CD4-positive, alpha-beta T cell treated with Interleukin-21 for 1 hour (primary cell): ENCODE measurements at places on chromosomes 6 and 20.

DNA sequence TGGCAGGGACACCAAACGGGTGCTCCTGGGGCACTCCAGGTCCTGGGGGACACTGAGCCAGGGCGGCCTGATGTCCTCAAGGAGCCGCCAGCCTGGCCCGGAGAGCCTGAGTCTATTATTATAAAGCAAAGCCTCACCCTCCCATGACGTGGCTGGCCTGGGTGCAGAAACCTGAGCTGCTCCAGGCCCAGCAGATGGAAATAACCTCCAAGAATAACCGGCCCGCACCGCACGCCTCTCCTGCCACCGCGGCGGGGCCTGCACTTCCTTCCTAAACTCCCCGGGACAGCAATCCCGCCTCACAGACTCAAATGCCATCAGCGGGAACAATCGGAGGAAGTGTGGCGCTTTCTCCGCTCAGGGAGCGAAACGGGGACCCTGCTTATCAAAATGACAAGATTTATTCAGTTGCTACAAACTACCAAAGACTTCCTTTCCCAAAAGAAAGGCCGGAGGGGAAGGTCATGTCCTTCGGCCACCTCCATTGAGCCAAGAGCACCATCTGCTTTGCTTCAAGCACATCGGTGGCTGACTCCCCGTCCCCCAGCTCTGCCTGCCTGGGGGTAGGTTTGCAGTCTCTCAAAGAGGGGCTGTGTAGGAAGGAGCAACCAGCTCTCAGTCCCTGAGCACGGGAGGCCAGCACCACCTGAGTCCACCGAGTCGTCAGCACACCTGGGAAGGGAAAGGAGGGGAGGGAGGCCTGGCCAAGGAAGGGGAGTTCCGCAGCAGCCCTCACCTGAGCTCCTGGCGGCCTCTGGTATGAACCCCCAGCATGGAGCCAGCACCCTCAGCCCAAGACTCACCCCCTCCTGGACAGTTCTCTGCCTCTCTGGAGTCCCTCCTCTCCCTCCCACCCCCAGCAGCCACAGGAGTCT, 78.6 kb upstream of the QKI start:
- DNase-seq, result no peak

GRCh38 chr6:104702126-104702841, 157.4 kb downstream of the HACE1 start:
- DNase-seq, result no peak

DNA sequence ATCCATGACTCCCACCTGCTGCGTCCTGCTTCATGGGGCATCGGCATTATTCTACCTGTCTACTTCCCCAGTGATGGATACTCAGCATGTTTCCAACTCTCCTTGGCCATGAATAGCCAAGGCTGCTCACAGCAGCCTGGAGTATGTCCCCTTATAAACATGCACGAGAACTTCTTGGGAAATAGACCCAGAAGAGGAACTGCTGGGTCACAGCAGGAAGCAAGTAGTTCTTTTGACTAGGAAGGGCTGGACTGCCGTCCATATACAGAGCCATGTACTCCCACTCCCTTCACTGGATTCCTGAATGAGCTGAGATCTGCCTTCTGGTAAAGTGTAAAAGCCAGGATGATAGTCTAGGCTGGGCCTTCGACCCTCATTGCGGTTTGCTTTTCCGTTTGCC, 106.3 kb upstream of the KCNK16 start:
- no peak for DNase-seq

DNA sequence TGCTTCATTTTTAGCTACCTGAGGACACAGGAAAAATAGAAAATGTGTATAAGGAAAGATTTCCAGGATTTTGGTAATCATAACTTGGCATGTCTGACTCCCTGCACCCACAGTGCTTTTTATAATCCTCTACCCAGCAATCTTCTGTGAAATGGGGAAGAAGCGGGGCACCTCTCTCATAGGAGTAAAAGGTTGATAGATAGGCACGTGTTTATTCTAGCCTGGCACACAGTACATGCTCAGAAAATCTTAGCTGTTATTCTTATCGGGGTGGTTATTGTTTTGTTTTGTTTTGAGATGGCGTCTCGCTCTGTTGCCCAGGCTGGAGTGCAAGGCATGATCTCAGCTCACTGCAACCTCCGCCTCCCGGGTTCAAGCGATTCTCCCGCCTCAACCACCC, 87.7 kb upstream of the SALL4 start:
- no peak for DNase-seq

GRCh38 chr6:17100806-17101205, 1.0 kb upstream of the STMND1 start:
- DNase-seq, result no peak

- DNase-seq, result no peak
These were observed 62.4 kb downstream of the AGPAT4 start for GRCh38 chr6:161211380-161212035.

DNA sequence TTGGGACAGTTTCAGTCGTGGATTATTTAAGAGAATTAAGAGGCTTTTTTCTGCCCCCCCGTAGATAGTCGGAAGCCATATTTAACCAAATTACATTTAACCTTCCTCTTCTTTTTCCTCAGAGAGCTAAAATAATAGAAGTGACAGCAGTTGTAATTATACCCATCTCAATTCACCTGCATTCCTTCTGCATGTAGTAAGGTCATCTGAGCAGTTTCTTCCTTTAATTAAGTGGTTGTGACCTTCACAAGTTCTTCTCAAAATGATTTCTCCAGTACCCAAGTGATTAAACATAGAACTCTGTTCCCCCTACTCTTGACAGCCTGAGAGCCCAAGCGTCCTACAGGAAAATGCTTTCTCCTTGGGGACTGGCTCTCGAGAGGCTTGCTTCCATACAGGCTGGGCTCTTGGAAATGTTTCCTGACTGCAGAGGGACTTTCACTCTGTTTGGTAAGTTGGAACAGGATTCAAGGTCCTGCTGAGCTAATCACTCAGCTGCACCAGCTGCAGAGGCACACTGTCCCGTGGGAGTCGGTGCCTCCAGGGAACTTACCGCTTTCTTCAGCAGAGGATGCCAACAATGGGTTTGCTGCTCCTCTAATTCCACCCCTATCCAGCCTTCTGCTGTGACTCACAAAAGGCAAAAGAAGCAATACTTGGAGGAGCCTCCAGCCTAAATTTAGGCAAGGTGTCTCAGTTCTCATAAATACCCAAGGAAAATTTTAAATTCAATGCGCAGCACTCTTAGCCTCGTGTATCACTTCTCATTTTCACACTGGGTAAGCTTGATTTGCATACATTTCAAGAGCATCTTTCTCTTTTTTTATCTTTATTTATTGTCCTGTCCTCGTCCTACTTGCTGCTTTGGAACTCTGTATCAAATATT, 414.9 kb downstream of the KIF16B start:
- no peak for DNase-seq
